ENCODE measurements at places on chromosomes 2 and 18. TPM values are rescaled to one million over a fixed set of nuclear protein-coding genes. Genes with fewer than 3 reads are reported as not detected.

DNA sequence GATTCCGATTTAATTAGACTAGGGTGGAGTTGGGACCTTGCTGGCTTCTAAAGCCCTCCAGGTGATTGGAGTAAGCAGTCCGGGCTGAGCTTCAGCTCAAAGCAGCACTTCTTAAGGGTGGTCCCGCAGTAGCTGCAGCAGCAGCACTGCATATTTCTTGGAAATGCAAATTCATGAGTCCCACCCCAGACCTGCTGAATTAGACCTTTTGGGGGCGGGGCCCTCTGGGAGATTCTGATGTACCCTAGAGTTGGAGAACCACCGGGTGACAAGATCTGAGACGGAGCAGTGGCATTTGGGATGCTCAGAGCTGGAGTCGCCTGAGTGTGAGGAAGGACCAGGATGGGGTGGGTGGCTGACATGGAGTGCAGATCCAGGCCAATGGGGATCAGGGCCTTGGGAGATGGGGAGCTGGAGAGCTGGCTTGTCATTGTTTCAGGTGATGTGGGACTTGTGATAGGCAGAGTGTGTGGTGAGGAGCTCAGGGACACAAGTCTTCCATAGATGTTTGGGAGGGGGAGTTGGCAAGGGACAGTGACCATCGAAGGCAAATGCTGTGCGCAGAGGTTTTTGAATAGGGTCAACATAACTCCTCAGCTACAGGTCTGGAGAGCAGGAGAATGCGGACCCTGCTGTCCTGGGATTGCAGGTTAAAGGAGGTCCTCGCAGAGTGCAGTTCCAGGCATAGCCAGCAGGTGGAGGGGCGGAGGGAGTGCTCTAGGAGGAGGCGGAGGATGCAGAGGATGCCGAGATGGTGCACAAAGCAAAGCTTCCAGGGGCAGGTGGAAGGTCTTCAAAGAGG lies 130.9 kb upstream of the RAB12 start:
- no peaks in the 10 kb centered on the region for H3K4me1 ChIP-seq
- H3K27me3 ChIP-seq, result no peaks in the 10 kb centered on the region
- no peak overlapping the region for H3K4me3 ChIP-seq
- DNase-seq, result peak; percentile 54

GRCh38 chr2:84643991-84644390 lies 127.7 kb downstream of the DNAH6 start:
- H3K27ac ChIP-seq, result no peak overlapping the region
- no peaks in the 10 kb centered on the region for H3K27me3 ChIP-seq
- H3K4me3 ChIP-seq, result no peak overlapping the region
- H3K36me3 ChIP-seq, result no peaks in the 10 kb centered on the region

DNA sequence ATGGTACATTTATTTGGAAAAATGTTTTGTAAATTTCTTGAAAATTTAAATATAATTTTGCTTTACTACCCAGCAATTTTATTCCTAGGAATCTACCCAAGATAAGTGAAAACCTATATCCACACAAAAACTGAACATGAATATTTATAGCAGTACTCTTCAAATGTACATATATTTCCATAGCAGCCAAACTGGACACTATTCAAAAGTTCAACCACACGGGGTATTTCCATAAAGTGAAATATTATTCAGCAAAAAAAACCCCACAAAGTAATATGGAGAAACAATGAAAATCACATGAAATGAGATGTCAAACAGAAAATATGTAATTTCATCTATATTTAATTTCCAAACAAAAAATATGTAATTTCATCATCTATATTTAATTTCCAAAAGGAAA lies 1247.6 kb upstream of the TMEFF2 start:
- no peak overlapping the region for H3K4me3 ChIP-seq
- no peak for DNase-seq
- H3K27me3 ChIP-seq, result no peaks in the 10 kb centered on the region
- no peak overlapping the region for H3K27ac ChIP-seq
- H3K36me3 ChIP-seq, result no peaks in the 10 kb centered on the region

DNA sequence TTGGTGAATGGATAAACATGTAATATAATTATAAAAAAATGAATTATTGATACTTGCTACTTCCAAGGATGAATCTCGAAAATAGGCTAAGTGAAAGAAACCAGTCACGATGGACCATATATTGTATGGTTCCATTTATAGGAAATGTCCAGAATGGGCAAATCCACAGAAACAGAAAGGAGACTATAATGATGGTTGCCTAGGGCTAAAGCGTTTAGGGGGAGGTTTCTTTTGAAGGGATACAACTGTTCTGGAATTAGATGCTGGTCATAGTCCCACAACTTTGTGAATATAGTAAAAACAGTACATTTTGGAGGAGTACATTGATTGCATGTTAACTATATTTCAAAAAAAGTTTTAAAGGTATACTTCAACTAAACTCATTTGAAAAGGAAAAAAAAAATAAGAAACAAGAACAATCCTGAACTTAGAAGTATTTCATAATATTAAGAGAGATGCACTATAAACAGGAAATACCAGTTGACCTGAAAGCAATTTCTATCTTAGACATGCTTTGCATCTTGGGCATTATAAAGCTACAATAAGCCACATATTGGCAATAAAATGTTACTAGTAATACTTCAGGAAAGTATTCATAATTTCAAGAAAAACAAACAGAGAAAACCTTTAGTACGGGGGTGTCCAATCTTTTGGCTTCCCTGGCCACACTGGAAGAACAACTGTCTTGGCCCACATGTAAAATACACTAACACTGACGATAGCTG lies 130.0 kb downstream of the C2orf74 start:
- no peaks in the 10 kb centered on the region for H3K27me3 ChIP-seq
- H3K4me3 ChIP-seq, result no peak overlapping the region
- H3K27ac ChIP-seq, result no peak overlapping the region
- no peak for DNase-seq

Gene TNS1
- 787 TPM for total RNA-seq

DNA sequence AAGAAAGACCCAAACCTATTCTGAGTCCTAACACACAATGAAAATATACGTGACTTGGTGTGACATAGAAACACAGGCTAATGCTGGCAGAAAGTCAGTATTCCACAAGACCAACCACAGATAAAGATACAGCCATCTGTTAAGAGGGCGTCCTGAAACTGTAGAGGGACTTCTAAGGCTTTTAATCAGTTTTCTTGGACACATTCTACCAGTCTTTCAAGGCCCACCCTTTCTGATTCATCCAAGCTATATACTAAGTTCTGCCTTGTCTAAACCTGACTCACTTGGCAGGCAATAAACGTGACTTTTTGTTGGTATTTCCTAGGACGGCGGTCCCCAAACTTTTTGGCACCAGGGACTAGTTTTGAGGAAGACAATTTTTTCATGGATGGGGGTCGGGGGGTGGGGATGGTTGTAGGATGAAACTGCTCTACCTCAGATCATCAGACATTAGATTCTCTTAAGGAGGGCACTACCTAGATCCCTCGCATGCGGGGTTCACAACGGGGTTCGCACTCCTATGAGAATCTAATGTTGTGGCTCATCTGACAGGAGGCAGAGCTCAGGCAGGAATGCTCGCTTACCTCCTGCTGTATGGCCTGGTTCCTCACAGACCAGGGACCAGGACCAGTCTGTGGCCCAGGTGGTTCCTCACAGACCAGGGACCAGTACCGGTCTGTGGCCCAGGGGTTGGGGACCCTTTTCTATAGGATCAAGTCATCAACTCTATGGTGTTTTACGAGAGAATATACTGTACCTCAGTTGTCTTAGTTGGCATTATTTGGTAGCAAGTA lies 61.4 kb downstream of the SP3 start:
- H3K27me3 ChIP-seq, result no peaks in the 10 kb centered on the region
- no peak overlapping the region for H3K27ac ChIP-seq
- no peaks in the 10 kb centered on the region for H3K4me1 ChIP-seq
- H3K4me3 ChIP-seq, result no peak overlapping the region
- H3K36me3 ChIP-seq, result peaks cover 51% of the 10 kb centered on the region

- H3K4me3 ChIP-seq, result no peak overlapping the region
- no peaks in the 10 kb centered on the region for H3K27me3 ChIP-seq
- no peak for DNase-seq
- peaks cover 5% of the 10 kb centered on the region for H3K4me1 ChIP-seq
These were observed 13.1 kb downstream of the TGIF1 start for GRCh38 chr18:3463051-3463450.

DNA sequence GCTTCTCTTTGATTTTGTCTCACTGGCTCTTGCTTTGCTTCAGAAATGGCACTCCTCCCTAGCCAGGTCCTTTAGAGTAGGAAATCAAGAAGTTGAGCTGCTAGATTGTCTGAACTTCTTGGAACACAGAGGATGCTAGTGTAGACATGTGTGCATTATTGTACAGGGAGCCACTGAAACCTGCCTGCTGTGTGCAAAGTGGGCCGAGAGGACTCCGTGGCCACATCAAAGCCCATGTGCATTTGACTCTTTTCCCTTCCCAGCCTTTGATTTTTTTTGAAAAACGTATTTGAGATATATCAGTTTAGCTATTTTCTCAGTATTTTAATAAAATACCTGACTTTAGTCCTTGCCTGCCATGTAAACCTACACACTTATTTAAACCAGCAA lies 83.1 kb downstream of the TMEM247 start:
- H3K36me3 ChIP-seq, result peaks cover 27% of the 10 kb centered on the region
- H3K4me3 ChIP-seq, result no peak overlapping the region
- peaks cover 60% of the 10 kb centered on the region for H3K4me1 ChIP-seq
- H3K27ac ChIP-seq, result peak overlapping the region; percentile 67
- no peaks in the 10 kb centered on the region for H3K27me3 ChIP-seq

DNA sequence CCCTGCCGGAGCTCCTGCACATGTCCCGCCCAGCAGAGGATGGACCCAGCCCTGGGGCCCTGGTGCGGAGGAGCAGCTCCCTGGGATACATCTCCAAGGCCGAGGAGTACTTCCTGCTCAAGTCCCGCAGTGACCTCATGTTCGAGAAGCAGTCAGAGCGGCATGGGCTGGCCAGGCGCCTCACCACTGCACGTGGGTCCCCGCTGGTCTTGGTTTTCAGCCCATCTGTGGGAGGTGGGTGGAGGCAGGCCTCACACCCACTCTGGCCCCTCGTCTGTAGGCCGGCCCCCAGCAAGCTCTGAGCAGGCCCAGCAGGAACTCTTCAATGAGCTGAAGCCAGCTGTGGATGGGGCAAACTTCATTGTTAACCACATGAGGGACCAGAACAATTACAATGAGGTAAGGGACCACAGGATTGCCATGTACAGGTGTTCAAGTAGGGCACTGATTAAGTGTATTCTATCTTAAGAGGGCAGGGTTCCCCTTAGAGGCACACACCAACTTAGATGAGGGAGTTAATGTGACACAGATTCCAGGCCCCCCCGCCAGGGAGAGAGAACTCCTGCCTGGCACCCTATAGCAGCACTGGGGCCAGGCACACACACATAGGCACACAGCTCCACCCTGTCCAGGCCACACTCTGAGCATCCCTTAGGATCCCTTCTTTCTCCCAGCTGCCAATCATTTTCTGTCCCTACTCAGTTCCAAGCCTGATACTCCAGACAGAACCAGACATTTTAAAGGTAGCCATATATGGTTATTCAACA lies 5.4 kb upstream of the CHRNG start:
- H3K4me1 ChIP-seq, result peaks cover 3% of the 10 kb centered on the region
- no peaks in the 10 kb centered on the region for H3K27me3 ChIP-seq
- no peak overlapping the region for H3K27ac ChIP-seq
- DNase-seq, result peak; percentile 8
- no peaks in the 10 kb centered on the region for H3K36me3 ChIP-seq

- H3K36me3 ChIP-seq, result no peaks in the 10 kb centered on the region
- peak; percentile 63 for DNase-seq
- H3K4me1 ChIP-seq, result peaks cover 91% of the 10 kb centered on the region
- H3K27me3 ChIP-seq, result no peaks in the 10 kb centered on the region
- no peak overlapping the region for H3K4me3 ChIP-seq
These were observed 158.3 kb downstream of the WDSUB1 start for GRCh38 chr2:159128191-159128590.

DNA sequence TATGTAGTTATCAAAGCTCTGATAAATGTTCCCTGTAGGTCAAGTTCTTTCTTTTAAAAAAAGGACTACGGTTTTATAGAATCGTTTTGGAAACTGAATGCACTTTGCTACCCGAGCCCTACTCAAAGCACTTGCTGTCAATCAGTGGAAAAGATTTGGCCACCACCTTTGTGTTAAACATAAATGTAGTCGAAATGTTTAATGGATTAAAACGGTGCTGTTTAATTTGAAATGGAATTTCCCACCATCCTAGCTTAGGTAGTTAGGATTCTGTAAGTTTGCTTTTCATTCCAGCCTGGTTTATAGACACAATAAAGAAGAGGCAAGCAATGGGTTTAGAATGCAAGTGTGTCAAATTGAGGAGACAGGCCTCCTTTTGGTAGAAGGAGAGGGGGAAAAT lies 69.4 kb upstream of the MMADHC start:
- H3K4me3 ChIP-seq, result no peak overlapping the region
- no peaks in the 10 kb centered on the region for H3K36me3 ChIP-seq
- DNase-seq, result no peak
- no peak overlapping the region for H3K27ac ChIP-seq
- H3K4me1 ChIP-seq, result no peaks in the 10 kb centered on the region

- no peak overlapping the region for H3K27ac ChIP-seq
- no peaks in the 10 kb centered on the region for H3K4me1 ChIP-seq
- H3K4me3 ChIP-seq, result no peak overlapping the region
These were observed 255.2 kb upstream of the NRP2 start for GRCh38 chr2:205427112-205427511.

- H3K4me3 ChIP-seq, result no peak overlapping the region
- peaks cover 17% of the 10 kb centered on the region for H3K4me1 ChIP-seq
- H3K36me3 ChIP-seq, result no peaks in the 10 kb centered on the region
- no peak for DNase-seq
These were observed 8.5 kb downstream of the KLHL30 start for GRCh38 chr2:238146884-238147544.

GRCh38 chr2:675982-676646 lies 1.1 kb downstream of the TMEM18 start:
- no peak overlapping the region for H3K27ac ChIP-seq
- H3K4me3 ChIP-seq, result peak overlapping the region; percentile 53

GRCh38 chr2:12720754-12721378 lies 4.1 kb downstream of the TRIB2 start:
- H3K4me1 ChIP-seq, result peaks cover 37% of the 10 kb centered on the region
- no peaks in the 10 kb centered on the region for H3K27me3 ChIP-seq
- peak overlapping the region; percentile 97 for H3K4me3 ChIP-seq
- peaks cover 18% of the 10 kb centered on the region for H3K36me3 ChIP-seq
- DNase-seq, result no peak
- H3K27ac ChIP-seq, result peak overlapping the region; percentile 99

Gene LAMA3
- 3.5 TPM for total RNA-seq

Measured in heart right ventricle (tissue), 16 donors.